ENCODE measurements at places on chromosomes 3 and 15.

- peak; percentile 42 for DNase-seq
Measured at GRCh38 chr3:45224824-45225464, 1.1 kb downstream of the TMEM158 start.

GRCh38 chr3:186609247-186609868 lies 3.5 kb upstream of the AHSG start:
- DNase-seq: peak; percentile 47

GRCh38 chr3:31555204-31555603 lies 22.5 kb downstream of the STT3B start:
- no peak for DNase-seq

DNA sequence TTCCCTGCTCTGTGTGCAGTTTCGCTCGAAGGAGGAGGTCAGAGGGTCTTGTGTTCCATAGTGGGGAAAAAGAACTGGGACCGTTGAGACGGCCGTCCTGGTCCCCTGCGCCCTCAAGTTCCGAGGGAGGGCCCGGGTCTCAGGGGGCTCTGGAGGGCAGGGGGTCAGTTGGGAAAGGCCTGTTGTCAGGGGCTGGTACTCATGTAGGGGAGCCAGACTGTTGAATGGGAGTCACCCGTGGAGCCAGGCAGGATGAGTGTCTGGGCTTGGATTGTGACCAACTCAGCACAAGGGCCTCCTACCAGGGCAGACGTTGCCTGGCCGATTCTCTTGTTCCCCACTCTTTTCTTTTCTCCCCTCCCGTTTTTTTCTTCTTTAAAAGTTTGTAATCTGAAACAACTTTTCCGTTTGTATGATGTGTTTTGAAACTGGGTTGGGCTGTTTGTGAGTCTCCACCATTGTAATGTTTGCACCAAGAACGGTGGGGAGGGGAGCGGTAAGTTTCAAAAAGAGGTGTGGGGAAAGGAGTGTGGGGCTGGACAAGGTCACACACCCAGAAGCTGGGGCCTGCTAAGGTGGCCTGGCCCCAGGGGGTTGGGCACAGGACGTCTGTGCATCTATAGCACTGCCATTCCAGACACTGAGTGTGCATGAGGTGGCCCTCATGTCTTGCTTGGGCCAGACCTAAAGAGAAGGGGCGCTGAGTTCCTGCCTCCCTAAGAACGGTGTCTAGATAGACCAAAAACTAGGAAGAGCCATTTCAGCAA lies 1.1 kb downstream of the CMTM7 start:
- no peak for DNase-seq

- DNase-seq: no peak
Measured at GRCh38 chr3:72571638-72572114, 276.6 kb downstream of the SHQ1 start.

- DNase-seq: no peak
Measured at GRCh38 chr15:25238716-25239470, 199.9 kb downstream of the UBE3A start.

DNA sequence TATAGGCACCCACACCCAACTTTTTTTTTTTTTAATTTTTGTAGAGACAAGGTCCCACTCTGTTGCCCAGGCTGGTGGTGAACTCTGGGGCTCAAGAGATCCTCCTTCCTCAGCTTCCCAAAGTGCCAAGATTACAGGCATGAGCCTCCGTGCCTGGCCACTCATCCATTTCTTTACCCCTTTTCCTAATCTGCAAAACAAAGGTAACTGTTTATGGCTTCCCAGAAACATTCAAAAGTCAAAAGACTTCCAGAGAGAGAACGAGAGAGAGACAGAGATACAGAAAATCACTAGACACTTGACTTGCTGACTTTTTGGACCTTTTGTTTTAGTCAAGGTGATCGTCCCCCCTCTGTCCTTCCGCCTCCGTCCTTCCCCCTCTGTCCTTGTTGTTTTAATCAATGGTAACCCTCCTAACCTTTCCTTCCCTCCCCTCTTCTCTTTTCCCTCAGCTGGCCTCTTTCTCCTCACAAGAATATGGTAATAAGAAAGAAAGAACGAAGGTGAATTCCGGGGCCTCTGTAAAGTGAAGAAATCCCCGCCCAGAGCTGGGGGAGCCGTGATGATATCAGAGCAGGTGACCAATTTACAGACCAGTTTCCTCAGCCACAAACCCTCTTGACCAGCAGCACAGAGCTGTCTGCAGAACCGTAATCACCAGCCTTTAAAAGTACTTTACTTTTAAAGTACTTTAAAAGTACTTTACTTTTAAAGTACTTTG lies 21.9 kb downstream of the KLHL6 start:
- DNase-seq: peak; percentile 64

GRCh38 chr15:50791486-50791885 lies 26.0 kb upstream of the SPPL2A start:
- no peak for DNase-seq

DNA sequence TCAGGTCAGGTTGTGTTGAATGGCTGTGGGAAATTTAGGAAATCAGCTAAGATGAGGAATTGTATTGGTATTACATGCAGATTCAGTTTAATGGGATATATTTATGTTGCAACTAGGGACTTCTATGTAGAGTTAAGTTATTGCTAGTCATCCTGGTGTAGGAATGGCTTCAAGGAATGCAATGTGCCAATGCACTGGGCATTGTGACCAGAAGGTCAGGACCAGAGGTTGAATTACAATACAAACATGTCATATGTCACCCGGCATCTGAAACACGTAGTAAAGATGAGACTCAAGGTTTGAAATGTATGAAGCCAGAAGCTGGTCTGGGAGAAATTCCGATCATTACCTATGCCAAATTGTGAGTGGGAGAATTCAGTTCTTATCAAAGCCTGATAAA lies 11.7 kb upstream of the GAP43 start:
- DNase-seq: no peak

GRCh38 chr3:34361921-34362320 lies 563.5 kb downstream of the PDCD6IP start:
- DNase-seq: peak; percentile 86

DNA sequence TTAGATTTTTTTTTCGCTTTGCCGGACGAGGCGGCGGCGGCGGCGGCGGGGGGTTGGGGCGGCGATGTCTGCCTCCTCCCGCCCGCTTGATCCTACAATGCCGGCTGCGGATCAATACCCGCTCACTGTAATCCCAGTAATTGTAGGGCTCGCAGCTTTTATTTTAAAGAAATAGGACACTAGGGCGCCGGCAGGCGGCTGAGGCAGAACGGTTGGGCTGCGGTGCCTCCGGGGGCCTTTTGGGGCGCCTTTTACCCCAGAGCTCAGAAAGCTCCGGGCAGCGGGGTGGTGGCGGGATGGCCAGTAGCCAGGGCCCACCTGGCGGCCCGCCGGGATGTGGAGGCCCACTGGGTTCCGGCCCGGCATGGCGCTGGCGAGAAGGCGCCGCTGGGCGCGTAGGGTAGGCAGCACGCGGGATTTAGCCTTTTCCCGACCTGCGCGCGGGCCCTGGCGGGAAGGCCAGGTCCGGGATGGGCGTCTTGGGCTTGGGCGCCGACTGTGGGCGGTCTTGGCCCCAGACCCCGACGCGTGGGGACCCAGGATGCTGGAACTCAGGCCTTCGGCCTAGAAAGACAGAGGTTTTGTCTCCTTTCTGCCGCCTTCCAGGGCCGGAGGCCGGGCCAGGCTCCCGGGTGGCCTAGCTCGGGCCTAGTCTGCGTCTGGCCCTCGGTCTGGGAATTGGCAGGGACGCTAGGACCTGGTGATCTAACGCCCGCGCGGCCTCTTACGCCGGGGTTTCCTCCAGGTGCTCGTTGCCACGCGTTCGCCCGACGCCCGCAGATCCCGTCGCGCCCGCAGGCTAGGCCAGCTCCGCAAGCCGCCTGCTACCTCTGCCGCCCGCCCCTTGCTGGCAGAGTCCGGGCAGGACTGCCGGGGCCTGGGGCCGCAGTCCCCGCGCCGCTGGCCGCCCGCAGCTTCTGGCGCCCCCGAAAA lies 15.5 kb upstream of the ONECUT1 start:
- DNase-seq: no peak

- no peak for DNase-seq
Measured at GRCh38 chr15:47292638-47293190, 424.6 kb upstream of the SEMA6D start.

DNA sequence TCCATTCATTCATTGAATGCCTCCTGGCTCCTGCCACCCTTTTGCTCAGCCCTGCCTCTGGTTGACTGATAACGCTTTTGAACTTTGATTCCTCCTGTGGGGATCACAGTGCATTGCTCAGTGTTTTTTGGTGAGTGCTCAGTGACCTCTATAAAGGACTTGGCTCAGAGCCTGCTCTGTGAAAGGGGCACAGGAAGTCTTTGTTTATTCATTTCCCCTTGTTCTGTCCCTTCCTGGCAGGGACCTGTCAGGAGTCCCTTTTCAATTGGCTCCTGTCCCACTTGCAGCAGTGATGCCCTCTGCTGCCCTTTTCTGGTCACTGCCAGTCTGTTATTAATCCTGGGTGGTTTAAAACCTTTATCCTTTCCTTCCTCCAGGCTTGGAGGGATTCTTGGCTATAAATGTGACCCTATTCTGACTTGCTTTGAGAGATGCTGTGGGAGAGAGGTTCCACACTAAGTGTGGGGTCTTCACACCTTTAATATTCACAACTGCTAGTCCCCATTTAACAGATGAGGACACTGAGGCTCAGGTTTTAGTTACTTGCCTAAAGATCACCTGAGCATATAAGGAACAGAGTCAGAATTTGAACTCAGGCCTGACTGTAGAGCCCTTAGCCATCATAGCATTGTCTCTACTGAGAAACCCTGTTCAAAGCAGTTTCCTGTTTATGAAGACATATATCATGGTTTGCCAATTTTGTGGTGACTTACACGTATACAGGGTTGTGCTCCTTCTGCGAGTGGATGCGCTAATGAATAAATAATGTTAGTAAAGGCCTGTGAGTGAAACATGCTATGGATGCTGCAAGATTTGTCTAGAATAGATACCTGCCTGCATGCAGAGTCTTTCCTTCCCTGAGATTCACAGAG lies 23.2 kb upstream of the TATDN2 start:
- DNase-seq: peak; percentile 83

DNA sequence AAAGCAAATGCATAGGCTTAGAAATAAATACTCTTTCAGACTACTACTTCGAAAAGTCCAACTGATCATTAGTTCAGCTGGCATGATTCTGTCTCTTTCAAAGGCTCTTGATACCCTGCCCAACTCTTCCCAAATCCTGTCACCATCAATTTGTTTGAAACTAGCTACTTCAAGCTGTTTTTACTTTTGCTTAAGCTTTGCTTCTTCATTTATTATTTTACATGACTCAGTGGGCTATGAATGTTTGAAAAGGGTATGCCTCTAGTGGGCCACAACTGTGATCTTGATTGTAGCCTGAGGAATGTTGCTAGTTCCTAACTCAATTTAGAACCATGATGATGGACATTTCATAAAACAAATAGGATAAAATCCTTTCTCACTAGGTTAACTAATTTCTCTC lies 340.8 kb downstream of the NAALADL2 start:
- no peak for DNase-seq

DNA sequence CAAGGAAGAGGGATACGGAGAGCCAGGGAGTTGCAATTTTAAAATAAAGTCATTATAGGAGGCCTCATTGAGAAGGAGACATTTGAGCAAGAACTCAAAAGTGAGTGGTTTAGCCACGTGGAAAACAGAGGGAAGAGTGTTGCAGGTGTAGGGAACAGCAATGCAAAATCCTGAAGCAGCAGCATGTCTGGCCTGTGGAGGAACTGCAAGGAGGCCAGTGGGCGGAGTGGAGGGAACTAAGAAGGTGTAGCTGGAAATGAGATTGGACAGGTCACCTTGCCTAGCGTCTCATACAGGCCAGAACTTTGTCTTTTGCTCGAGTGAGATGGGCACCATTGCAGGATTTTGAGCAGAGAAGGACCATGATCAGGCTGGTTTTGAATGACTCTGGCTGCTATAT lies 34.9 kb downstream of the SAXO2 start:
- no peak for DNase-seq

GRCh38 chr15:55789066-55789660 lies 46.2 kb upstream of the PRTG start:
- DNase-seq: peak; percentile 20

GRCh38 chr3:120171134-120171873 lies 77.1 kb upstream of the GSK3B start:
- no peak for DNase-seq

DNA sequence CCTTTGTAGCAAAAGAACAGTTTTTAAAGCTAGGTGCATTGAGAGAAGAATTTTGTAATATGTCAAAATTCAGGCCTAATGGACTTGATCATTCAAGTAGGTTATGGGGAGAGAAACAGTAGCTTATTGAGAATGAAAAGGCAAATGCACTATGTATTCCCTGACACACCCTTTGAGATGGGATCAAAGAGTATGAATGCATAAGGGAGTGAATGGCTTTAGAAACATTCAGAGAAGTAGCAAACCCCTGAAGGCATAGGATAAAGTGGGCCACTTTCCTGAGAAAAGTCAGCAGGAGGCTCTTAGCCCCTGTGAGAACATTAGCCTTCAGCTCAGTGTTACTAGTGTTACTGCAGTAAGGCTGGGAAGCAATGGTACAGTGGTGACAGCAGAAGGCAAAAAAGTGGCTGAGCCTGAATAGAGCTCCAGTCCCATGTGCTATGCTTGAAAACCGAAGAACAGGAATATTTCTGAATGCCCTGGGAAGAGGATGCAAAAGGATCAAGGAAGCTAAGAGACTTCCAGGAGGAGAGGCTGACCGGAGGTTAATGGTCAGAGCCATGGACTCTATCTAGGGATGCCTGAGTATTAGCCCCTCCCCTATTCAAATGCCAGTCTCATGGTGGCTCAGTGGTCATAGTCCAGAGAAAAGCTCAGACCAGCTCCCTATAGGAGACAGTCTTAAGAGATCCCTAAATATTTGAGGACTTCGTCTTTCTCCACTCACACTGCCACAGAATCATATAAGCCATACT lies 218.2 kb upstream of the SGO1 start:
- no peak for DNase-seq

GRCh38 chr15:25716414-25717126 lies 146.6 kb downstream of the ATP10A start:
- DNase-seq: no peak

DNA sequence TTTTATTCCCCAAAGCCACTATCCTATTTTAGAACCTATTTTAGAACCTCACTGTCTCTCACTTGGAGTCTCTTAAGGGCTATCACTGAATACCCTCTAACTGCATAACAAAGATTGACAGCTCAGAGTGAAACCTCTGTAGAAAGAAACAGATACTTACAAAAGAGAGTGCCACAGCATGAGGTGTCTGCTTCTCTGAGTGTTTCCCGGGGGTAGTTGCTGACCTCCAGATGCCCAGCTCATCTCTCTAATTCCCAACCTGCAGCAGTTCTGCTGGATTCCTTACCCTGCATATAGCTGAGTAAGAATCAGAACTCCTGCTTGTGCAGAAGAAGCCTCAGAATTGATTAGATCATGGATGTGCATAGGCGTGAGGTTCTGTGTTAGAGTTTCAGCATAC lies 34.5 kb downstream of the P3H2 start:
- no peak for DNase-seq

DNA sequence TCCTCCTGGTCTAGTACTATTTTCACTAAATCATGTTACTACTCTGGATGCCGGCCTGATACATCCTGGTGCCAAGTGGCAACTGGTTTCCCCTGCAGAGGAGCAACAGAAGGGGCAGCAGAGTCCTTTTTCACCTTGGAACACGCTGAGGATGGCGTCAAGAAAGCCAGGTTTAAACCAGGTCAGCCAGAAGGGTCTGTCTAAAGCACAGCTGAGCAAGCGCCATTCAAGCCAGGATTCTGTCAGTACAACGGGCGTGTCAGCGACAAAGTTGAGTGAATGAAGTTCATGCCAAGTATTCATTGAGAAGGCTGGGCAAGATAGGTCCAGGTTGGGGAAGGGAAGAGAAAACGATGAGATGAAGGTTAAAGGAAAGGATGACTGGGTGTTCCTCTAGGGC lies 88.2 kb downstream of the FBN1 start:
- no peak for DNase-seq

All from MM.1S (cell line).